Right ventricle myocardium superior (tissue), 1 donor: ENCODE measurements at places on chromosomes 12 and 14.

DNA sequence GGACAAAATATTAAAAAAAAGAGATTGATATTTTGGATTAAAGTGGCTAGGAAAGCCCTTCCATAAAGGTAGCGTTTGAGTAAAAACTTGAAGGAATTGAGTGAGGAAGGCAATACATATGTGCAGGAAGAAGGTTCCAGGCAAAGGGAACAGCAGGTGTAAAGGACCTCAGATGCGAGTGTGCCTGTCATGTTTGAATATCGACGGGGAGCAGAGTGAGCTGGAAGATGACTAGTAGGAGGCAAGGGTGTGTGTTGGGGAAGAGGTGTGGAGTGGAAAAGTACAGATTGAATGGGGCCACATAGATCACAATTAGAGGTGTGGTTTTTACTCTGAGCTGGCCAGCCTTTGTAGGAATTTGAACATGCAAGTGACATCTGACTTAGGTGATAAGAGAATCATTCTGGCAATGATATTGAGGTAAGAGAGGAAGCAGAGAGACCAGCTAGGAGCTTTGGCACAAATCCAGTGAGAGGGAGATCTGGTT lies 15.0 kb upstream of the FBXO33 start:
- no peak for DNase-seq

GRCh38 chr14:35277179-35277578 lies 15.0 kb upstream of the PSMA6 start:
- no peak for DNase-seq

- no peak for DNase-seq
These were observed 1.1 kb downstream of the AVIL start for GRCh38 chr12:57817261-57817989.

GRCh38 chr12:6049992-6050391 lies 74.5 kb downstream of the VWF start:
- DNase-seq = no peak

DNA sequence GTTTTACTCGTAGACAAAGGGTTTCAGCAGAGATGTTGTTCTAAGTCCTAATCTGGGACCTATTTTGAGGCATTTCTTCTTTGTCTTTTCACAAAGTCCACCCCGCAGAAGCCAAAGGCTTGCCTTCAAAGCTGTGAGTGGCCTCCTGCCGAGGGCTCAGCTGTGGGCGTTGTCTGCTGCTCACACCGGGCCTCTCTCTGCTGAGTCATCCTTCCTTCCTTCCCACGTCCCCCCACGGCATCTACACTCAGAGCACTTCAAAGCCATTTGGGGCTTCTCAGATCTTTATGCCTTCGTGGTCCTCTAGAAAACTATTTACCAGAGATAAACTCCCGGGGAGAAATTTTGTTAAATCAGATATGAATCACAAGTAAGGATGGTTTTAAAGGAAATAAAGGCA lies 115.9 kb upstream of the TMPO start:
- DNase-seq = no peak

DNA sequence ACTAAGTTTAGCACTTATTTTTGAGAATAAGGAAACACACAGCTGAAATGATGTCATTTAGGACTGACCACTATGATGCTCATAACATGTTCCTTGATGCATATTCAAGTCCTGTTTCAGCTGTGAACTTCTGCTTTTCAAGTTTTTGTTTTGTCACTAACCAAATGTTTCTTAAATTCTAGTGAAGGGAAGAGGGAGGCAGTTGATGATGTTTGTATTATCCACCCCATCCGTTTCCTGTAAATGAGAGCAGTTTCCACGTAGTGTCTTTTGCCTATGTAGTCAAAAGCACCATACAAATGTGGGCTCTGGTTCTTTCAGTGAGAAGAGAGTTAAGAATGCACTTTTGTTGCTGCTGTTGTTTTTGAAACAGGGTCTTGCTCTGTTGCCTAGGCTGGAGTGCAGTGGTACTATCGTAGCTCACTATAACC lies 491.8 kb downstream of the PCNX1 start:
- no peak for DNase-seq

DNA sequence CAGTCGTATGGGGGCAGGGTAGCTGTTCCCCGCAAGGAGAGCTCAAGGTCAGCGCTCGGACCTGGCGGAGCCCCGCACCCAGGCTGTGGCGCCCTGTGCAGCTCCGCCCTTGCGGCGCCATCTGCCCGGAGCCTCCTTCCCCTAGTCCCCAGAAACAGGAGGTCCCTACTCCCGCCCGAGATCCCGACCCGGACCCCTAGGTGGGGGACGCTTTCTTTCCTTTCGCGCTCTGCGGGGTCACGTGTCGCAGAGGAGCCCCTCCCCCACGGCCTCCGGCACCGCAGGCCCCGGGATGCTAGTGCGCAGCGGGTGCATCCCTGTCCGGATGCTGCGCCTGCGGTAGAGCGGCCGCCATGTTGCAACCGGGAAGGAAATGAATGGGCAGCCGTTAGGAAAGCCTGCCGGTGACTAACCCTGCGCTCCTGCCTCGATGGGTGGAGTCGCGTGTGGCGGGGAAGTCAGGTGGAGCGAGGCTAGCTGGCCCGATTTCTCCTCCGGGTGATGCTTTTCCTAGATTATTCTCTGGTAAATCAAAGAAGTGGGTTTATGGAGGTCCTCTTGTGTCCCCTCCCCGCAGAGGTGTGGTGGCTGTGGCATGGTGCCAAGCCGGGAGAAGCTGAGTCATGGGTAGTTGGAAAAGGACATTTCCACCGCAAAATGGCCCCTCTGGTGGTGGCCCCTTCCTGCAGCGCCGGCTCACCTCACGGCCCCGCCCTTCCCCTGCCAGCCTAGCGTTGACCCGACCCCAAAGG lies 804 bp downstream of the GAPDH start:
- DNase-seq = peak; percentile 88
